ENCODE measurements at places on chromosomes 7 and 10. TPM values are rescaled to one million over a fixed set of nuclear protein-coding genes. Genes with fewer than 3 reads are reported as not detected.

Gene SPAM1
- total RNA-seq, result not detected

DNA sequence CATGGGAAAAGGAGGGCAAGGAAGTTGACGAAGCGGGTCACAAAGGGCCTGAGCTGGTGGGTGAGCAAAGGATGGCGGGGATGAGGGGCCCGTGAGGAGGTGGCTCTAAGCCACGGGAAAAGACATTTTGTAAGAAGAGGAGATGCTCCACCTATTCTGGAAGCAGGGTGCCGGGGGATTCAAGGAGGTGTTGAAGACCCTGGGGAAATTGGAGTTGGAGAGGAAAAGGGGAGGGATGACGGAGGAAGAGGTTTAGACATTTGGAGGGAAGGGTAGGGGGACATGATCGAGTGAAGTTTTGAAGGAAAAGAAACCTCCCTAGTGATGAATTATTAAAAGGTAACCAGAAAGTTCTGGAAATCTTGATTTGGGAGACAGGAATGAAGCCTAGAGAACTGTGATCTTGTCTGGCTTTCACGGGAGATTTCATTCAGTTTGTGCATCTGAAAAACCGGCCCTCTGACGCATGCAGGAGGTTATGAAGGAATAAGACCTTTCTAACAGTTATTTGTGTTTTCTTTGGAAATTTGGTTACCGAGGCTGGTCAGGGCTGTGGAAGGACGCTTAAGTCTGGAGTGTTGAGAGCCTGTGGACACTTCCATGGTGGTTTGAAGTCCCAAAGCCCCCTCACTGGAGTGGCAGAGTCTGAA lies 1.4 kb downstream of the SMO start:
- DNase-seq, result no peak

Gene TEX47
- total RNA-seq, result not detected

Gene ASZ1
- total RNA-seq, result not detected

Gene KLLN
- 0.41 TPM for total RNA-seq

GRCh38 chr7:21169667-21170580 lies 258.0 kb upstream of the SP4 start:
- DNase-seq, result no peak

DNA sequence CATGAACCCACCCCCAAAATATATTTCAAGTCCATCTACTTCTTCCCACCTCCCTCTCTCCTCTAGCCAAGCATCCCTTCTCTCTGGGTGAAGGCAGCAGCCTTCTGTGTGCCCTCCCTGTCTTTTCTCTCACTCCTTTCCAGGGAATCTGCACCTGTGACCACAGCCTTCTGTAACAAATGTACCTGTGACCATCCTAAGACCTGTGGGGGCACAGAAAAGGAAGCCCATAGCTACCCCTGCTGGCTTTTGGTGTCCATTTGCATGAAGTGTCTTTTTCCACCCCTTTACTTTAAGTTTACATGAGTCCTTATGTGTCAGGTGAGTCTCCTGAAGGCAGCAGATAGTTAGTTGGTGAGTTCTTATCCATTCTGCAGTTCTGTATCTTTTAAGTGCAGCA lies 2.0 kb upstream of the TBXAS1 start:
- no peak for DNase-seq

Gene LIPK
- not detected for total RNA-seq

Gene SPDYE2
- not detected for total RNA-seq

DNA sequence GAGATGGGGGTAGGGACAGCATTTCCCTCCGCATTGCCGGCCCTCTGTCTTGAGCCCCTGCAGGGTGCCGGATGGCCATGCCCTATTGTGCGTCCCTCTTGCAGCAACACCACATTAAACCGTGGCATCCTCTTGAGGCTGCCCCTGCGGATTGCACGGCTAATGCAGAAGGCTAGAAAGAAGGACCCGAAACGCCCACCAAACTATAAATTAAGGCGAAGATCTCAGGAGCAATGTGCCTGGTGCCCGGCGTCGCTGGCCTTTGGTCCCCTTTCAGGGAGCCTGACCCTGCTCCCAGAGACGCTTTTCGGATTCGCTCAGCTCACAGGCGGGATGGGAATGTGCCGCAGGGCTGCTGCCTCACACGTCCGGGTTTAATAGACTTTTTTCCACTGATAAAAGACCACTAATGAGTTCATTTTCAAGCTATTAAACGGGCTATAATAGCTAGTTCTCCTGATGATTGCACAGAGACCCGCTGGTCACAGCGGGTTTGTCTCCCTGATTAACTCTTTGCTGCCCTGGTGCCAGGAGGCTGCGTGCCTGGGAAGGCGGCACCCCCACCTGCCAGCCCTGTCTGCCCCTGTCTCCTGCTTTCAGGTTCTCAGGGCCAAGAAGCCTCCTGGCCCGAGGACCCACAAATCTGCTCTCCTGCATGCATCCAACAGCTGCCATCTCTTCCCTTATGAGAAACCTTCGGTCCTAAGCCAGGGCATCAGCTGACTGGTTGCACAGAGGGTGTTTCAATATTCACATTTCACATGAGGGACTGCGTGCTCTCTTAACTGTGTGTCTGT lies 128.3 kb downstream of the ADARB2 start:
- no peak for DNase-seq

- DNase-seq, result no peak
Measured at GRCh38 chr10:128125416-128125943, 743 bp downstream of the MKI67 start.

DNA sequence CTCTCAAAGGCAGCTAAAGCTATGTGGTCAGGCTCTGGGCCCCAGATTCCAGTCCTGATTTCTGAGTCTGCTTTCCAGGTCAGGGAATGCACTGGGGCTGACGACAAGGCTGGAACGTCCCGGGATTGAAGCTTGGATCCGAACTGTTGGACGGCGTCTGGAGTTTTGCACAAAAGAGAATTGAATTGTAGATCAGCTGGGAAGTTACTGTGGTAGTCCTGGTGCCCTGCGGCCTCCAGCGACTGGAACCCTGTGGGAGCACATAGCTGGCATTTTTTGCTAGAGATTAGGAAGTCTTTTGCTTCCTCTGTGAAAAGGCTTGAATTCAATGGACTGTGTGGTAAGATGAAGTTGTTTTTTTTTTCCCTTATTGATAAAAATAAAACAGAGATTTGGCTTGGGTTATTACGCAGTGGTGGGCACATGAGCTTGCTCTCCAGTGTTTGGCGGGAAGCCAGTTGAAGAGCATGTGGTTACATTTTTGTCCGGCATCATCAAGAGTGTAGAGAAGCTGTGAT lies at the start of gene HK1:
TSS of gene HK1 (plus strand) at position 51 of the 518 bp plus-strand sequence.
- no peak for DNase-seq
